NCI-H82 (cell line): ENCODE measurements at places on chromosomes 16 and 17.

GRCh38 chr17:21239680-21240368 is 13.4 kb downstream of the NATD1 start:
- peak; percentile 64 for DNase-seq

DNA sequence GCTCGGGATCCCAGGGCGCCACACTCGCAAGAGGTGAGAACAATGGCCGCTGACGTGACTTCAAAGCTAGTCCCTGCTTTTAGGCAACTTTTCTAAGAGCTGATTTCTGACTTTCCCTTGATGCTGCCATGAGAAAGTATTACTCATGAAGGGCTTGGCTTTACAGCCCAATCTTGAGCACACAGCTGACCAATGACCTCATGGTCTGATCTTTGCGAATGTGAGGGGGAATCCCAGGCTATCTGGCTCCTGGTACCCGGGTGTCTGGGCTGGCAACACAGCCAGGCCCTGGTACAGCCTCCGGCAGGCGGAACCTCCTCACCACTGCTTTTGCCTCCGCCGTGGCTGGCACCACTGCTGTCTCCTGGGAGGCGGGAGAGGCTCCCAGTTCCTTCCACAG is 17.5 kb downstream of the NDUFAF8 start:
- no peak for DNase-seq

GRCh38 chr17:79453481-79453880 is 157.4 kb downstream of the RBFOX3 start:
- no peak for DNase-seq

GRCh38 chr17:518047-518735 is 165.6 kb upstream of the RPH3AL start:
- DNase-seq: no peak

- no peak for DNase-seq
These were observed 1.2 kb upstream of the FOXF1 start for GRCh38 chr16:86508947-86509758.

DNA sequence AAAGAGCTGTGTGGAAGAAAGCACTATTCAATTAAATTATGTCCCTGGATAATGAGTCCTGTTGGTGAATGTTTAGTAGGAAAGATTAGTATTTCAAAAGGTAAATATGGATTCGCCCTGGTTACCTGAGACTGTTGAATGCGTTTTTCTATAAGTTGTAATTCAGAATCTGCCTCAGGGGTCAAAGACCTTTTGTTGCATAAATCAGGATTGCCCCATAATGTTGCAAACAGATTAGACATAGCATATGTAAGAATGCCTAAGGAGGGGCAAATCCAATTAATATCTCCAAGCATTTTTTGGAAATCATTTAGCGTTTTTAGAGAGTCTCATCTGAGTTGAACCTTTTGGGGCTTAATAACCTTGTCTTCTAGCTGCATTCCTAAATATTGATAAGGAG is 70.1 kb upstream of the ARL4D start:
- no peak for DNase-seq
